AG04450 (cell line): ENCODE measurements at places on chromosomes 7 and 10.

DNA sequence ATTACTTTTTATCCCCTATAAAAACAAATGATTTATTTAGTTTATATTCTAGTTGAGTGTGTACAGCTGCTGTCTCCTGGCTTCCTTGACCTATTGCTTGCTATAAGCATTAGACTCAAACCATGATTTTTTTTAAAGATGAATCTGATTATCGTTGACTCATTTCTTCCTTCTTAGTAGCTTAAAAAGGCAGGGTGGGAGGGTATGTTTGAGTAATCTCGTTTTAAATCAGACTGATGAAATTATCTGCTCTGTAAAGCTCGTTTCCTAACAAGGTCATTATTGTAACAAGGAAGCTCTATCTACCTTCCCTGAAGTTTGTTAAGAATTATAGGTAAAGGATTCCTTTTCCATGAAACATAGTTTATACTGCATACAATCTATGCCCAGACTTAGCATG is 276.3 kb upstream of the KCND2 start:
- peak; percentile 11 for DNase-seq

- no peak for DNase-seq
Observed at GRCh38 chr7:4633012-4633411, 49.1 kb upstream of the FOXK1 start.

- no peak for DNase-seq
Observed at GRCh38 chr7:125347269-125347668, 417.6 kb upstream of the POT1 start.

DNA sequence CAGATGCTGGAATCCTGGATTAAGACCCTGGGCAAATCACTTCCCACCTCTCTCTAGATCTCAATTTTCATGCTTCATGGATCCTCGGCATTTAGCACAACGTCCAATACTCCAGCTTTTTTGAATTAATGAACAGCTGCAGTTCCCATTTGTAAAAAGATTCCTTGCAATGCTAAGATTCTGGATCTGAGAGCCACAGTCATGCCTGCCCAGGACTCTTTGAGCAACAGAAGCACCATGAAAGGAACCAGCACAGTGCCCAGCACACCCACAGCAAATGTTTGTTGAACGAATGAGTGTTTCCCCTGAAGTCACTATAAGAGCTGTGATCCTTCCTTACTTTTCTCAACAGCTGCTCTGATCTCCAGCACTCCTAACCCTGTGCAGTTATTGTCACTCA is 20.8 kb upstream of the DDIT4 start:
- DNase-seq = no peak

DNA sequence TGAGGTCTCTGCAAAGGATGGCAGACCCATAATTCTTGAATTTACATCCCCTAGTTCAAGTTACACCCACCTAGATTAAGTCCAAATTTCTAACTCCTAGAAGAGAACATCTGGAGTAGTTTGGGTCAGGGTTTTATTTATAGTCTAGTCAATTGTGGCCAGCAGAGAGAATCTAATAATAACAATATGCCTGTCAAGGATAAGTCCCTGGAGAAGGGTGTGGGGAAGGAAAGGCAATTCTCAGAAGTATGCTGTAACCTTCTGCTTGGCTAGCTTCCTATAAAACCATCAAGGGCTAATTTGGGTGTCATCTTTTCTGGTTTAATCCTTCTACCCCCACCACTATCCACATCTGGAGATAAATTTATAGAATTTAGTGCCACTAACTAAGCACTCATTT is 52.8 kb upstream of the SEMA3E start:
- no peak for DNase-seq
